ENCODE measurements at places on chromosomes 2 and 18.
A peak's percentile ranks its signal among the peaks of the same experiment; 100 is the strongest.

- H3K4me3 ChIP-seq: no peak overlapping the region
- no peak for DNase-seq
- H3K27ac ChIP-seq: no peak overlapping the region
- no peaks in the 10 kb centered on the region for H3K36me3 ChIP-seq
- H3K4me1 ChIP-seq: no peaks in the 10 kb centered on the region
Observed at GRCh38 chr2:237568121-237568660, 1.8 kb downstream of the PRLH start.

GRCh38 chr2:159921752-159922404 is 123.9 kb upstream of the CD302 start:
- H3K4me1 ChIP-seq: peaks cover 10% of the 10 kb centered on the region
- no peak overlapping the region for H3K27ac ChIP-seq
- no peaks in the 10 kb centered on the region for H3K36me3 ChIP-seq
- peak; percentile 81 for DNase-seq
- peaks cover 10% of the 10 kb centered on the region for H3K27me3 ChIP-seq
- H3K4me3 ChIP-seq: no peak overlapping the region

DNA sequence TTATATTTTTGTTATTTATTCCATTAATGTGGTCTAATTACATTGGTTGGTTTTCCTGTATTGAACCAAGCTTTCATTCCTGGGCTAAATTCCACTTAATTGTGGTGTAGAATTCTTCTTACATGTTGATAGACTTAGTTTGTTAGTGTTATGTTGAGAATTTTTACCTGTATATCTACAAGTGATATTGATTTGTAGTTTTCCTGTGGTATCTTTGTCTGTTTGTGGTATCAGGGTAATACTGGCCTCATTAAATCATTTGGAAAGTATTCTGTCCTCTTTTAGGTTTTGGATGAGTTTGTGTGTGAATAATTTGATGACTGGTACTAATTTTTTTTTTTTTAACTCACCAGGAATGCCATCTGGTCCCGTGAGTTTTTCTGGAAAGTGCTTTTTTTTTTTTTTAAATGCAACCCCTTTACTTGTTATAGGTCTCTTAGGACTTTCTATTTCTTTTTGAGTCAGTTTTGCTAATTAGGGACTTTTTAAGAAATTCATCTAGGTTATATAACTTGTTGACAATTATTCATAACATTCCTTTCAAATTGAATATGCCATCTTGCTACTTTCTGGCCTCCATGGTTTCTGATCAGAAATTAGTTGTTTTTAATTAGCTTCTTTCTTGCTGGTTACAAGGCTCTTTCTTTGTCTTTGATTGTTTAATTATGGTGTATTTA is 232.8 kb downstream of the CCDC85A start:
- no peaks in the 10 kb centered on the region for H3K36me3 ChIP-seq
- H3K4me1 ChIP-seq: no peaks in the 10 kb centered on the region
- H3K27me3 ChIP-seq: no peaks in the 10 kb centered on the region
- no peak overlapping the region for H3K4me3 ChIP-seq
- DNase-seq: no peak

DNA sequence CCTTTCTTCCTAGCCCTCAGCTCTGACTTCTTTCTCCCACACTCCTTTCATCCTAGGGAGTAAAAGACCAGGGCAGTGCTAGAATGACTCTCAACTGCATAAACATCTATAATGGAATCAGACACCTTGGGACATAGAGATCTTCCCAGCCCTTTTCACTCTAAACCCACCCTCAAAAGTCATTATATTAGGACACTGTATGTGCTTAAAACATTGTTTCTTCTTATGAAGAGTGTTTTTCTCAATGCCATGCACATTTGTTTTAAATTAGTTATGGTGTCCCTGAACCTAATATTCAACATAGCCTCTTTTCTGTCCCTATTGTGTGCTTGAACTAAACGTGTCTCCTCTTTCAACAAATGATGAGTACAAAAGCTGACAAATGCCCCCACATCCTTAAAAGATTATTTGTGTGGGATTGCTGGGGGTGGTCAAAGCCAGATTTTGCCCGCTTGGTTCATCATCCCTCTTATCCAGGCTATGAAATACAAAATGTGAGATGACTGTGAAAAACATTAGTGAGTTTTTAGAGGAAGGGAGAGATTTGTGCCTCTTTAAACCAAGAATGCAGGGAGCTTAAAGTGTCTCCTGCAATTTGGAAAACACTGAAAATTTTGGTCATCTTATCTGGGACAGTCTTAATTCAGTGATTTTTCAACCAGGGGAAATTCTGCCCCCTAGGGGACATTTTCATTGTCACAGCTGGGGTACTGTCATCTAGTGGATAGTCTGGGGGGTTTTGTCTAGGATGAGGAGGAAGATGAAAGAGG is 29.0 kb downstream of the SERPINB5 start:
- peaks cover 35% of the 10 kb centered on the region for H3K27me3 ChIP-seq
- no peaks in the 10 kb centered on the region for H3K36me3 ChIP-seq
- no peak overlapping the region for H3K27ac ChIP-seq
- no peak for DNase-seq

DNA sequence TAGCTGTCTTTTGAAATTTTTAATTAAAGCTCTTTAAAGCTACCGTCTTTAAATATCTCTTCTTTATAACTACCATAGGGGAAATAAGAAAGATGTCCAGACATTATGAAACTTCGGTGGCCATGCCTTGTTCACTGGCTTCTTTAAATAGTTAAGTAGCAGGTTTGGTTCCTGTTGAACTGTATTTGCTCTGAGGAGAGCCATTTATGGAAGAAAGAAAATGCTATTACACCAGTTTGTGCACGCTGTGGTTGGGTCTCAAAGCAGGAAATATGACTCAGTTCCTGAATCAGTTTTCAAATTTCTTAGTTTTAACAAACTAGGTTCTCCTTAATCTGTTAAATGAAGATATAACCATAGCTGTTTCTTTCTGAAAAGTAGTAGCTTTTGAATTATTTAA is 12.2 kb downstream of the ARPC2 start:
- H3K36me3 ChIP-seq: peaks cover 83% of the 10 kb centered on the region
- H3K27me3 ChIP-seq: no peaks in the 10 kb centered on the region
- H3K4me1 ChIP-seq: peaks cover 75% of the 10 kb centered on the region
- H3K27ac ChIP-seq: peak overlapping the region; percentile 90
- DNase-seq: peak; percentile 80

DNA sequence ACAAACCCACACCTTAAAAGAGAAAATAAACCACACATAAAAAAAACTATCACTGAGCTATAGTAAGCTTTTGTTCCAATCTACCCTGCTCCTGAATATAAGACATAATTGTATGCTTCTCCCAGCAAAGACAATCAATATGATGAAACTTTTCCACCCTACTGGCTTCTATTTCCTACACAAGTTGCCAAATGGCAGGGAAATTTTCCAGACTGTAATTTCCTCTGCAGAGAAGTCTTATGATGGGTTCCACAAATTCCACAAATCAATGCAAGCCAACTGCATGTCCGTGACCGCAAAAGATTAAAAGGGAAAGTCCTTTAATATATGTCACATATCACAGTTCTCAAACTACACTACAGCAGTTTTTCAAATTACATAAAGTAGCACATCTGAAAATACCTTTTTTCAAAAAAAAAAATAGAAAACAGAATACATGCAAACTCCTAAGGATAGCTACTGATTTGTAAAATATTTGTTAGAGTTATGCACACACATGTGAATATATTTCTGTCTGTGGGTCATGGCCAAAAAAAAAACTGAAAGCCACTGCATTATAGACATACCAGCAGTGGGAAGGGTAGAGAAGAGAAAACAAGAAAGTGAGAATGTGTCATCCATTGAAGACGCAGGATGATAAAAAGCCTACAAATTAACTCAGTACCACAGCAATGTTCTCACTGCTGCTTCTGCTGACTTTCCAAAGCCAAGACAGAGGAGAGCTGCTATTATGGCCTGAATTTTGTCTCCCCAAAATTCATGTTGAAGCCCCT is 61.4 kb downstream of the RPL31 start:
- H3K4me1 ChIP-seq: no peaks in the 10 kb centered on the region
- no peaks in the 10 kb centered on the region for H3K36me3 ChIP-seq
- H3K27me3 ChIP-seq: peaks cover 12% of the 10 kb centered on the region
- no peak for DNase-seq

- no peak overlapping the region for H3K27ac ChIP-seq
- H3K4me3 ChIP-seq: no peak overlapping the region
- H3K27me3 ChIP-seq: peaks cover 8% of the 10 kb centered on the region
- H3K36me3 ChIP-seq: no peaks in the 10 kb centered on the region
Observed at GRCh38 chr2:20537423-20538307, 90.8 kb downstream of the RHOB start.

DNA sequence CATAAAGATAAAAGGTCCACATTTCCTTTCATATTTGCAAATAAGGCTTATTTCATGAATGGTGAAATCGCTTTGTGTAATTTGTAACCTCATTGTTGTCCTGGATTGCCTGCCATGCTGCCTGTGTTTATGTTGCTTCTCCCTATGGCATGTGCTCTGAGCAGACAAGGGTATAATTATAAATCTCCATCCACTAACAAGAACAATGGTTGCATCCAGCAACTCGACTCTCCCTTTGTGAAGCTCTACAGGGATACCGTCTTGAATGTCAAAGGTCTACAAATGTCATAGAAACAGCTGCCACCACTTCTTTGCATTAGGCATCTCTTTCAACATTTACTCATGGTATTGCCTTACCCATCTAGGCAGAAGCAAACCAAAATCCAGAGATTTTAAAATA is 209.6 kb downstream of the SLC8A1 start:
- no peak for DNase-seq
- no peaks in the 10 kb centered on the region for H3K27me3 ChIP-seq
- no peaks in the 10 kb centered on the region for H3K36me3 ChIP-seq
- no peaks in the 10 kb centered on the region for H3K4me1 ChIP-seq
- no peak overlapping the region for H3K4me3 ChIP-seq

- peaks cover 3% of the 10 kb centered on the region for H3K4me1 ChIP-seq
- no peak for DNase-seq
- H3K27ac ChIP-seq: no peak overlapping the region
- H3K4me3 ChIP-seq: peak overlapping the region; percentile 22
Observed at GRCh38 chr2:174013315-174013751, 48.2 kb upstream of the SP3 start.

DNA sequence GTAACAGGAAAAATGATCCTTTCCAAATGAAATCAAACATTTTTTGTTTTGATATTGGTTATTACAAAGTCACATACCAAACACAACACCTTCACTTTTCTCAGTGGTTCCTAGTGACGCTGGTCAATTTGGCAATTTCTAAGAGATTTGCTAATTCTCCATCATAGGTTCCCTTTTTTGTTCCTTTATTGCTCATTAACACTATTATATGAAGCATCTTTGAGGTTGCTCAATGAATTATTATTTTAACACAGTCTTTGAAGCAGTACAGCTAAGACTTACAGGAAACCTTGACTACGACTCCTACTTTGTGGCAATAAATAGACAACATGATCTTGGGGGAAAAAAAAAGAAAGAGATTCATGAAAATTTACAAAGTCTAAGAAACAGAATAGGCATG is 152.2 kb upstream of the VRK2 start:
- H3K36me3 ChIP-seq: no peaks in the 10 kb centered on the region
- H3K27ac ChIP-seq: no peak overlapping the region
- H3K4me3 ChIP-seq: no peak overlapping the region
- DNase-seq: no peak
- peaks cover 4% of the 10 kb centered on the region for H3K27me3 ChIP-seq
- H3K4me1 ChIP-seq: no peaks in the 10 kb centered on the region

DNA sequence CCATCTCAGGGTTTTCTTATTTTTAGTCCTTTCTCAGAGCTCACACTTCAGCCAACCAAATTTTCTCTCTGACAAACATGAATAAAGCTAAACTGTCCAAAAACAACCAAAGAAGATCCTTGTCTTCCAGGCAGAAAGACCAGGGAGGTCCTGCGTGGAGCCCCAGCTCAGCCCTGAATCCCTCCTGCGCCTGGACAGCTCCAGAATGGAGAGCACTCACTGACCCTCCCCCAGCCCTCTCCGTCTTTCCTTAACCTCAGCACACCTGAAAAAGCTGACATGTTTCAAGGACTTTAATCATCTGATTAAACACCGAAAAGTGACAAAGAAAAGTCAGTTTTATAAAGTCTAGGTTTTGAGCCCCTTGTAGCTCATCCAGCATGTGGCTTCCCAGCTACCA is 22.9 kb upstream of the GNAL start:
- peaks cover 20% of the 10 kb centered on the region for H3K27me3 ChIP-seq
- no peaks in the 10 kb centered on the region for H3K36me3 ChIP-seq
- H3K4me1 ChIP-seq: no peaks in the 10 kb centered on the region
- no peak overlapping the region for H3K4me3 ChIP-seq
- DNase-seq: no peak

GRCh38 chr2:148300544-148300943 is 279.7 kb downstream of the MBD5 start:
- no peak overlapping the region for H3K4me3 ChIP-seq
- no peak for DNase-seq
- peaks cover 4% of the 10 kb centered on the region for H3K36me3 ChIP-seq
- no peak overlapping the region for H3K27ac ChIP-seq
- H3K4me1 ChIP-seq: no peaks in the 10 kb centered on the region

GRCh38 chr2:135667045-135667444 is 74.6 kb upstream of the UBXN4 start:
- H3K27me3 ChIP-seq: no peaks in the 10 kb centered on the region
- H3K27ac ChIP-seq: no peak overlapping the region
- peaks cover 24% of the 10 kb centered on the region for H3K4me1 ChIP-seq
- peaks cover 36% of the 10 kb centered on the region for H3K36me3 ChIP-seq

DNA sequence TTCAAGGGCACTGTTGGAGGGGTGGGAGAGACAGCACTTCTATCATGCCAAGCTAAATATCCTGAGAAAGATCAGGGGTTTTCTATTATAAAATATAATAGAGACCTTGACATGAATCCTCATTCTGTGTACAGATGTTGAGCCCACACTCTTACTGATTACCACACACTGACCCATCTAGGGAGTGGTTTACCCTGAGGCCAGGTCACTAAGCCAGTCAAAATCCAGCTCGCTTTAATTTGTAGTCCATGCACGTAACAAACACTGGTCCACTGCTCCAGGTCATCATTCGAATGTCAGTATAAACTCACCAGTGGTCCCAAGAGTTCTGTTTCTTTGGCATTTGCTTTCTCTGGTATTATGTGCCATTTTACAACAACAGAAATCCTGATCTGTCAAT is 96.4 kb downstream of the SLC8A1 start:
- no peaks in the 10 kb centered on the region for H3K36me3 ChIP-seq
- H3K4me3 ChIP-seq: no peak overlapping the region
- no peak for DNase-seq
- H3K4me1 ChIP-seq: no peaks in the 10 kb centered on the region
- H3K27ac ChIP-seq: no peak overlapping the region

Measured in activated CD8-positive, alpha-beta memory T cell treated with anti-CD3 and anti-CD28 coated beads, Interleukin-2, amount 10 ng/mL, durations not matched to agents 7 days and 5 days (primary cell).